ENCODE measurements at places on chromosomes 16 and 17.

GRCh38 chr17:80475910-80476876 is at the start of gene NPTX1:
NPTX1 (minus strand) TSS chr17:80476607; CDS start chr17:80476446, 161 bp downstream.
- DNase-seq = no peak

DNA sequence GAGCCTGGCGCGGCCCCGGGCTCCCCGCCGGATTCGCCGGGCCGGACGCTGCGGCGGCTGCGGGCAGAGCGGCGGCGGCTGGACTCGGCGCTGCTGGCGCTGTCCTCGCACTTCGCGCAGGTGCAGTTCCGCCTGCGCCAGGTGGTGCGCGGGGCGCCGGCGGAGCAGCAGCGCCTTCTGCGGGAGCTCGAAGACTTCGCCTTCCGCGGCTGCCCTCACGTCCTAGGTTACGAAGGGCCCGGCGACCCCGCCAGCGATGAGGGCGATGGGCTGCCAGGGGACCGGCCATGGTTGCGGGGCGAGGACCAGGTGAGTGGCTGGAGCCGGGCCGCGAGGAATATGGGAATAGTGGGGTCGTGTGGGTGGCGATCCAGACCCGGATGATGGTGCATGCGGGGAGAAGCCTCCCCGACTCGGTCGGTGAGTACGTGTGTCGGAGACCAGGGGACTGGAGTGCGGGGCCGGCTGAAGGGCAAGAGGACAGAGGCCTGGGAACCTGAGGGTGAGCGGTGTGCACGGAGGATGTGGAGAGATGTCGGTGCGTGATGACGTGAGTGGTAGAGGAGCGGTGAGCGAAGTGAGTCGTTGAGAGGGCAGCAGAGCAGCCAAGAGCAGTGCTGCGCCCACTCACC is 517 bp downstream of the RUNDC1 start:
- peak; percentile 45 for DNase-seq

DNA sequence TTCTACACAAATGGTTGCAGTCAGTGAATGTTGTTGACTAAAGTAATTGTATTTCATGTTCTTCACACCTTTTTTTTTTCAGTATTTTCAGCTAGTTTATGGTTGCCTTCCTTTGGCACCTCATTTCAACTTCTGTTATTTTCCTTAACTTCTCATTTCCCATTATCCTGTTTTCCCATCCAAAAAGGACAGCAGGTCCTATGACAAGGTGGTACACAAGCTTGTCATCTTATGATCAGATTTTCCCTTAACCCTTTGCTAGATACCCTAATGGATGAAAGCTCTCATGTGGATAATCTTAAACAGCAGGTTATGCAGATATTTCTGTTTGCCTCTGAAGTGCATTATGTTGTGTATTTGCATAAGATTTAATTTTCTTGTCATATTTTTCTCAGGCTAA is 7.1 kb upstream of the ASIC2 start:
- no peak for DNase-seq

- no peak for DNase-seq
Measured at GRCh38 chr17:3415610-3416009, 4.4 kb downstream of the OR3A3 start.

- DNase-seq = no peak
Measured at GRCh38 chr17:76442341-76443338, 10.3 kb downstream of the UBE2O start.

DNA sequence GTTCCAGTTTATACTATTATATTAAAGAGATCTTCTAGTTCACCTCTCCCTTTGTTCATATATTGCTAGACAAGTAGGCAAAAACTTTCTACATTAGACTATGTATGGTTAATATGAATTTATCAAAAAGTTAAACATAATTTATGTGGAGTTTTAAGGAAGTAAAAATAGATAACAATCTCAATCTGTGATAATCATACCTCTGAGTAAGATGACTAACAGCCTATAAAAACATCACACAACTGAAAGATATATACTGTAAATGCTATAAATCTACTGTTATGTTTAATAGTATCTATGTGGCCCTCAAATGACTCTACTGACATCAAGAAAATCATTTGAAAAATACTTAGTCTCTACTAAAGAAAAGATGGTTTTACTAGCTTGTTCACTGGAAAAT is 37.1 kb downstream of the AP1G1 start:
- no peak for DNase-seq

- DNase-seq = no peak
Measured at GRCh38 chr17:42122371-42123303, at the start of gene HSPB9. HSPB9 (plus strand) TSS chr17:42122804; CDS start chr17:42122851, 47 bp downstream.

DNA sequence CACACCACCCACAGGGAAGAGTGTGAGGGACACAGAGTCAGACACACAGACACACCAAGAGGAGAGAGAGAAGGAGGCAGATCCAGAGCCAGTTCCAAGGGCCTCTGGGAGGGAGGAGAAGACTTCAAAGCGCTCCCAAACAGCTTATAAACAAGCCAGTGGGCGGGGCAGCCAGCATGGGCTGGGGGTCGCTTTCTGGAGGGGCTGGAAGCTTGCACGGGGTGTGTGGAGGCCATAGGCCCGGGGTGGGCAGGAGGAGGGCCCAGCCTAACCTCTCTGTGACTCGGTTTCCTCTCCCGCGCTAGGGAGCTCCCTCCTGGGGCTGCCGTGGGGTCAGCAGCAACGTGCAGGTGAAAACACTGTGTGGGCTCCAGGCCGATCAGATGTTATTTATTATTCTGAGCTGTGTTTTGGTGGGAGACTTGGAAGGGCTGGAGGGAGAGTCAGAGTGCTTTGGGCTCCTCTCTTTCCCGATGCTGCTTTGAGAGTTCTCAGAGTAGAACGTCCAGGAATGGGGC is 2.5 kb upstream of the WFIKKN2 start:
- no peak for DNase-seq

DNA sequence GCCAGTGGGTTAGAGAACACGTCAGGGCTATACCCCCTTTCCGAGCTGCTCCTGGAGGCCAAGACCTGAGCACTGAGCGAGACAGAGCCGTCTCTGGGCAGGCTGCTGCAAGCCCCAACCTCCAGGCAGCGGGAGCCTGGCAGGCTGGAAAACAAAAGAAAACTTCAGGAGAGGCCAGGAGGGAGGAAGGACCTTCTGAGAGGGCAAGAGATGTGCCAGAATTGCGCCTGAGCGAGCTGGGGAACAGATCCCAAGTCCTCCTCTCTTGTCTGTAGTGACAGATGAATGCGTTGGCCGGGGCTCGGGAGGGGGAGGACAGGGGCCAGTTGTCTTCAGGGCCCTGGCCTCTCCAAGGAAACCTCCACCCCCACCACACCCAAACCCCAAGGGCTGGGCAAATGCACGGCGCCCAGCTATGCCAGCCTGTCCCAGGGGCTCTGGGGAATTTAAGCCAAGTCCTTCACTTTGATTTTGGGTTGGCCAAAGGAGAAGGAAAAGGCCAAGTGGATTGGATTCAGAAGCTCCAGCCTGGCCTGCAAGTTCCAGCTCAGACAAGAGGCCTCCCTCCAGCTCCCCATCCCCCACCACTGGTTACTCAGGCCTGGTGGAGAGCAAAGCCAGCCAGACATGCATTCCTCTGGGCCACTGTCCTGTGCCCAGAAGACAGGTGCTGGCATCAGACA is 18.1 kb downstream of the SDK2 start:
- no peak for DNase-seq

DNA sequence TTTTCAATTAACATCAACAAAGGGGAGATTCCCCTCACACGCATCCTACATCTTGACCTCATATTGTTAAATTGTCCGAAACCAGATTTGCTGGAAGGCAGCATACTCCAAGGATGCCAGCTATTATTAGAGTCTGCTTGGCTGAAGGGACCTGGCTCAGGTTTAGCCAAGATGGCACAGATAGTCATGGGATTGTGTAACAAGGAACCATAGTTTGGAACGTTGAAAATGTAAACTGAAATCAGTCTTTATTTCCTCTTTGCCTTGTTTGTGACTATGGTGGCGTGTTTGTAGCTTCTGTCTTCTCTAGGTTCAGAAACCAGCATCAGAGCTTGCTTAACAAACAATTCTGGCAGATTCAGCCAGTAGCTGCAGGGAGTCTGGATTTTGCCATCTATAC is 5.9 kb downstream of the ARSG start:
- DNase-seq = no peak

- no peak for DNase-seq
Measured at GRCh38 chr17:64686705-64687104, 24.6 kb upstream of the SMURF2 start.

DNA sequence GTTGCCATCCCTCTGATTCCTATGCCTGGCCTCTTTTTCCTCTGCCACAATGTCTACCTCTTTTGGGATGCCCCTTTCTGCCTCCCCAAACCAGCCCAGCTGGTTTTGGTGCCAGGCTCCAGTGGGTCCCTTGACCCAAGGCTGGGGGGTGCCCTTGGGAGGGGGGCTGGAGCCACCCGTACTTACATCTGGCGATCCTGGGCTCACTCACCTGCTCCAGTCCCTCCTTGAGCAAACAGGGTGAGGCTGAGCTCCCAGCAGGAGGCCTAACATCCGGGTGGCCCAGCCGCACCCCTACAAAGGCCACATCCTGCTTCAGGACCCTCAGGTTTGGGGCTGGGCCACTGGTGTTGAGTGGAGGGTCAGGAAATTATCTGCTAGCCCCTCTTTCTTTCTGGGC is 1.2 kb downstream of the ERN2 start:
- DNase-seq = no peak

GRCh38 chr17:64320613-64321553 is 57.8 kb upstream of the TEX2 start:
- DNase-seq = peak; percentile 54

DNA sequence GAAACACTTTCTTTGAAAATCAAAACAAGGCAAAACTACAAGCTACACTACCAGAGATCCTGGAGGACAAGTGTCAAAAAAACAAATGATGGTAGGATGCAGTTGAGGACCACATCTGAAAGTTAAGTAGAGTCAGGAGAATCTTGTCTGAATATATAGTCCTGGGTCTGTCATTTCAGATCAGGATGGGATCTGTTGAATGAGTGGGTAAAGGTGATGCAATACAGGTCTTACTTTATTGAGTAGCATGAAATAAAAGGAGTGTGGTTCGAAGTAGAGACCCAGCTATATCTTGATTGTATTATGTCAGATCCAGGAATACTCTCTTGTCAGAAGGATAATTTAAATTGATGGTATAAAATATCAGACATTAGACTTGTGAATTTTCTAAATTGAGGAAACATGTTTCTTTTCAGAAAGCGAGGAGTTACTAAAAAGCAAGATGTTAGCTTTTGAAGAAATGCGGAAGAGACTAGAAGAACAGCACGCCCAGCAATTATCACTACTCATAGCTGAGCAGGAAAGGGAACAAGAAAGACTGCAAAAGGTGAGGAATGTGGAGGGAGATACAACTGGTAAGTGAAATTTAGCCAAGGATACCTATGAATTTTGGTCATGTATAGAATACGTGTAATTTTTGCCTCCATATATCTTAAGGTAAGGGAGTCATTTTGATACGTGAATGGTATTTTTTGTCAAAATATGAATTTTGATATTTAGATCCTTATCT is 15.1 kb upstream of the VPS35L start:
- DNase-seq = no peak

- no peak for DNase-seq
Measured at GRCh38 chr17:27207073-27207513, 86.8 kb upstream of the WSB1 start.

DNA sequence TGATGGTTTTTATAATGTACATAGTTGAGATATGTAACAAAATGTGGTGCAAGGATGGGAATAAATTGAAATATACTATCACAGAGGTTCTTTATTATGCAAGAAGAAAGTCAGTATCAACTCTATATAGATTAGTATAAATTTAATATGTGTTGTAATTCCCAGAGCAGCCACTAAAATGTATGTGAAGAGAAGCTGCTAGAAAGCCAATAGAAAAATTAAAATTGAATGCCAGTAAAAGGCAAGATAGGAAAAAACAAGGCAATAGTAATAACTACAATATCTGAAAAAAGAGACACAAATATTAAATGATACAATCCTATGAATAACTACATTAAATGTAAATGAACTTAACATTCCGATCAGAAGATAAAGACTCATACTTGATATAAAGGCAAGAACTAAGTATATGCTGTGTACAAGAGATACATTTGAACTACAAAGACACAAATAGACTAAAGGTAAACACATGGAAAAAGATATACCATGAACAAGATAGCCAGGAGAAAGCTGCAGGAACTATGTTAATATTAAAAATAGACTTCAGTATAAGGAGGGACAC is 92.0 kb downstream of the ABCA8 start:
- DNase-seq = no peak

GRCh38 chr17:859824-860195 is 77.7 kb downstream of the MRM3 start:
- no peak for DNase-seq

- DNase-seq = no peak
Measured at GRCh38 chr17:83185023-83186002, 105.9 kb downstream of the METRNL start.

DNA sequence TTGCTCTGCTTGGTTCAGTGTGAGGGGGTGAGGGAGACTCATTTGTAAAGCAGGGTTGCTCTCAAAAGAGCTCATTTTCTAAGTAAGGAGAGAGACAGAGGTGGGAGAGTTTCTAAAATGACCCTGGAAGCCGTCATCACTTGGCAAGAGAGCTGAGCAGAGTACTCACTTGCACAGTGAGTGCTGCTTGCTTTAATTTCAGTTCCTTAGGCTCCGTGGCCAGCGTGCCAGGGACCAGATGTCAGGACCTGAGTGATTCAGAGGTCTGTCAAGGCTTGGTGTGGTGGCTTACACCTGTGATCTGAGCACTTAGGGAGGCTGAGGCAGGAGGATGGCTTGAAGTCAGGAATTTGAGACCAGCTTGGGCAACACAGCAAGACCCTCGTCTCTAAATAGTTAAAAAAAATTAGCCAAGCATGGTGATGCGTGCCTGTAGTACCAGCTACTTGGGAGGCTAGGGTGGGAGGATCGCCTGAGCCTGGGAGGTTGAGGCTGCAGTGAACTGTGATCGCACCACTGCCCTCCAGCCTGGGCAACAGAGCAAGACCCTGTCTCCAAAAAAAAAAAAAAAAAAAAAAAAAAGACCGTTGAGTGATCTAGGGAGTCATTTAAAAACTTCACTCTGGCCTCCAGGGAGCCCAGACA is 10.7 kb downstream of the ZNF205 start:
- DNase-seq = no peak

DNA sequence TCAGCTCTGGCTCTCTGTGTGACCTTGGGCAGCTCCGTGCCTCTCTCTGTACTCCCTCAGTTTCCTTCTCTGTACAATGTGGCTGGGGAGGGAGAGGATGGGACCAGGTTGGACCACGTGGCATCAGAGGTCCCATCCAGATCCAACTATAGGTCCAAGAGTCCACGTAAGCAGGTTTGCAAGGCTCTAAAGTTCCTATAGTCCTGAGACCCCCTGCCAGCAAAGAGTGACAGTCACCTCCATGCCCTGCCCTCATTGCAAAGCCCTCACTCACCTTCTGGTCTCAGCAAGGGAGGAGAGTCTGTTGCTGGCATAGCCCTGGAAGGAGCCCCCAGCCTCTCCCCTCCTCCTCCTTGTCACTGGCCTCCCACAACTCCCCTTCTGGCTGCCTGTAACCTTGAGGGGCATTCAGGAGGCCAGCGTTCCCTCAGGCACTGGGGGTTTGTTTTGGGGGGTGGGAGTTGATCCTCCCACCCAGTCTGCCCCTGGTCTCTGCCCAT is 6.1 kb upstream of the DRC7 start:
- no peak for DNase-seq
